ENCODE measurements at places on chromosomes 6 and 20. TPM values are rescaled to one million over a fixed set of nuclear protein-coding genes. Genes with fewer than 3 reads are reported as not detected.

DNA sequence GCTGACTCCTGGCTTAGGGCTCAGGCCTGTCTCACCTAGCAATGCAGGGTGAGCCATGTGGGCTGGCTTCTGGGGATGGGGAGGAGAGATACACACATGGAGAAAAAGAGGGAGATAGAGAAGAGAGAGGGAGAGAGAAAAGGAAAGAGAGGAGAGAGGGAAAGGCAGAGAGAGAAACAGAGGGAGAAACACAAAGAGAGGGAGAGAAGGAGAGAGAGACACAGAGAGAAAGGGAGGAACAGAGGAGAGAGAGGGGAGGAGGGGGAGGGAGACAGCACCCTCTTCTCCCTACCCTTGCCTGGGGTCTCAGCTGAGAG lies 24.8 kb downstream of the NTSR1 start:
- DNase-seq: no peak

DNA sequence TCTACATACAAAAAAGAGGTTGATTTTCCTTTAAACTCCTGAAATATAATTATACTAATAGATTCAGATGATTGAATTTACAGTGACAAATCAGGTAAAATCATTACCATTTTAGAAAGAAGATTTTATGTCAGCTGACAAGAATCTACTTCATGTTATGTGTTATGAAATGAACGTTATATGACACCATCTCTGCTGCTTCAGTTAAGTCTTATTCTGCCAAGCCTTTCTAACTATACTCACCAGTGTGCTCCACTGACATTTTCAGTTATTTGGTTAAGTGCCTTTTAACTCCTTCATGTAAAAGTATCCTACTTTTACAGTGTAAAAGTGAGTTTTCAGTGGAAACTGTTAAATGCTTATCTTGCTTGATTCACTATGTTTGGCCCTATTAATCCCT lies 80.4 kb downstream of the RWDD2A start:
- DNase-seq: no peak

GRCh38 chr6:90413867-90414266 lies 117.2 kb upstream of the BACH2 start:
- no peak for DNase-seq

Gene MROH8
- 5.1 TPM for total RNA-seq
